HEK293T (cell line): ENCODE measurements at places on chromosomes 16 and 17.

GRCh38 chr17:28712032-28712704 lies 480 bp upstream of the PROCA1 start:
- peak; percentile 16 for DNase-seq

DNA sequence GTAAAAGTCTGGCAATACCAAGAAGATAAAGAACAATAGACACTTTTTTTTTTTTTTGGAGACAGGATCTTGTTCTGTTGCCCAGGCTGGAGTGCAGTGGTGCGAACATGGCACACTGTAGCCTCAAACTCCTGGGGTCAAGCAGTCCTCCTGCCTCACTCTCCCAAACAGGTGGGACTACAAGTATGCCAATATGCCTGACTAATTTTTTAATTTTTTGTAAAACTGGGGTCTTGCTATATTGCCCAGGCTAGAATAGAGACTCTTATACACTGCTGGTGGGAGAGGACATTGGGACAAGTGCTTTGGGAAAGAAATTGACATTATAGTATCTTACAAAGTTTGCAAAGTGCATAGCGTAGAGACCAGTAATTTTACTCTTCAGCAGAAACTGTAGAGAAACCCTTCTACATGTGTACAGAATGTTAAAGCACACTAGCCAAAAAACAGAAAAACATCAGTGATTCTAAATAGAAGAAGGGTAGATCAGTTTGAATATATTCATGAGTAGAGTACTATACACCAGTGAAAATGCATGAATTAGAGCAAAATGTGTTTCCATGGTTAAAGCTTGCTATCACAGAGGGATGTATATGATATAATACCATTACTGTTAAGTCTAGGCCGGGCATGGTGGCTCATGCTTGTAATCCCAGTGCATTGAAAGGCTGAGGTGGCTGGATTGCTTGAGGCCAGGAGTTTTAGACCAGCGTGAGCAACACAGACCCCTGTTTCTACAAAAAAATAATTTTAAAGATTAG lies 7.0 kb upstream of the EFNB3 start:
- DNase-seq: no peak

DNA sequence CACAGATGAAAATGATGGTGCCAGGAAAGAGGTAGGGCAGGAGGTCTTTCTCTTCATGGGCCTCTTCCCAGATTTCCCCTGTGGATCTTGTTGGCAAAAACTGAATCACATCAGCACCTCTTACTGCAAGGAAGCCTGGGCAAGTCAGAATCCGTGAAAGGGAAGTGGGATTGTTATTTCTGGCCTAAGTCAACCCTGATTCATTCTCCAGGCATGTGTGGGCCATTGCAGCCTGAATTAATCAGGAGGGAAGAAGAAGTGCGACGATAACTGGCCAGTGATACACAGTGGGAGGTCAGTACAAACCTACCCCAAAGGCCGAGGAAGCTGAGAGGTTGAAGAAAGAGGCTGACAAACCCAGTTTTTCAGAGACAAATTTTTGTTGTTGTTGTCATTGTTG lies 17.9 kb upstream of the NSMCE1 start:
- no peak for DNase-seq

- no peak for DNase-seq
Measured at GRCh38 chr16:86383488-86384262, 126.7 kb upstream of the FOXF1 start.

GRCh38 chr17:60557805-60558204 lies 31.8 kb upstream of the APPBP2 start:
- DNase-seq: no peak

DNA sequence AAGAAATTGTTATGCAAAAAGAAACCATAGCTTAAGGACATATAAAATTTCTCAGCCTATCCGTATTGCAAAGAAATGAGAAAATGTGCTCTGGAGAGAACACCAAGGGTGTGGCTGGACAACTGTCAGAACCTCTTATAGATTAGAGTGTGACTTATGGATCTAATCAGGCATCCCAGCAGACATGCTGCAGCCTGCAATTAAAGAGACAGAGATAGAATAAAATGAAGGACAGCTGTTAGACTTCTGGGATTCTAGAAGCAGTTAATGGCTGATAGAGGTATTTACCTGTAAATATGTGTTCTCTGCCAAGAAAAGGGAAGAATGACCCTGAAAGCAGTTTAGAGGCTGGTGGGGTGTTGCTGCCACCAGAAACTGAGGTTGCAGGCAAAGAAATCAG lies 160.1 kb upstream of the KIF2B start:
- DNase-seq: no peak

GRCh38 chr17:28552176-28552999 lies at the start of gene UNC119:
Gene UNC119 (minus strand): TSS chr17:28552624. CDS start chr17:28552557, 67 bp downstream.
- DNase-seq: peak; percentile 86

GRCh38 chr17:76485569-76485968 lies 15.7 kb downstream of the RHBDF2 start:
- DNase-seq: no peak

DNA sequence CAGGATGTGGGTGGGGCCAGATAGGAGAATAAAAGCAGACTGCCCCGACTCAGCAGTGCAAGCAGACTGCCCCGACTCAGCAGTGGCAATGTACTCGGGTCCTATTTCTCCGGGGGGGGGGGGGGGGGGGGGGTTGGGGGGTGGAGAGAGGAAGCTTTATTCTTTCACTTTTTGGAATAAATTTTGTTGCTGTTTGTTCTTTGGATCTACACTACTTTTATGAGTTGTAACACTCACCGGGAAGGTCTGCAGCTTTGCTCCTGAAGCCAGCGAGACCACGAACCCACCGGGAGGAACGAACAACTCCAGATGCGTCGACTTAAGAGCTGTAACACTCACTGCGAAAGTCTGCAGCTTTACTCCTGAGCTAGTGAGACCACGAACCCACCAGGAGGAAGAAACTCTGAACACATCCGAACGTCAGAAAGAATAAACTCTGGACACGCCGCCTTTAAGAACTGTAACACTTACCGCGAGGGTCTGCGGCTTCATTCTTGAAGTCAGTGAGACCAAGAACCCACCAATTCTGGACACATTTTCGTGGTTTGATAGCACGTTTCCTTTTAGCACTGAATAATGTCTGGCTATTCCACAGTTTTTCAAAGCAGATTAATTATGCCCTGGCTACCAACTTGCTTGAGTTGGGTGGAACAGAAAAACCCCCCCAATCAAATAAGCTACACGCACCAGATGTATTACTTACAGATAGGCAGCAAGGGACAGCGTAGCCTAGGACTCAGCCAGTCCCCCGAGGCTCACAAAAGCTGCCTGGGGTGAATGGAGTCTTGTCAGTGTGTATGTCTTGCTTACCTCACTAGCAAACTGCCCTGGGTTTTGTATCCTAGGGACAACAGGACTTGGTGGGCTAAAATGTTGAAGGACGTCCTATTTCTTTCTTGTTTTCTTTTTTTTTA lies 11.9 kb downstream of the FZD2 start:
- DNase-seq: no peak

DNA sequence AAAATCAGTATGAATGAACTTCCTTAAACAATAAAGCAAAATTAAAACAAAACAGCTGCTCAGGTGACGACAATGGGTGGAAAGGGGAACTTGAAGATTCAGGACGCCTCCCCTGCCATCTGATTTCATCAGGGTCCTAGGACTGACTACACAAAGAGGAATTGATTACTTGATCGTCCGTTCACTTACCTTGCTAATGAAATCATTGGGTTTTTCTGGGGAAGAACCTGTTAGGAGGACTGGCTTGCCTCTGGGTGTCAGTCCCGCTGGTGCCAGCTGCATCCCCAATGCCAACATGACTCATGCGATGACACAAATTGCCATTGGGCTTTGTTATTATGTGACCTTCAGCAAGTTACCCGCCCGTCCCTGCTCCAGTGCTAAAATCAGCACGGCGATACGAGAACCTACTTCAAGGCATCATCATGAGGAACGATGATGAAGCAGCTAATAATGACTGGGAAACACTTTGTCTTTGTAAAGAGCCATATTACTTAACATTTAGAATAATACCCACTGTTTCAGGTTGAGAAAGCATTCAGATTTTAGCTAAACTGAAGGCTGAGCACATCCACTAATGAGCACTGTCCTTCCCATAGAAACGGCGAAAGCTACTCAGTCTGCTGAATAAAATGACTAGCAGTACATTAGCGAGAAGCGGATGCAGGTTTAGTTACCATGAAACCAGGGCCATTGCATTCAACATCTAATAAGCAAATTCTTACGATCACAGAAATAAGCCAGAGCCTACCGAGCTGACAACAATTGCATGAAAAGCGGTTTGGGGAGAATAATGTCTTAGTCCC lies 139.4 kb downstream of the ZFHX3 start:
- no peak for DNase-seq

GRCh38 chr17:77687921-77688320 lies 270.6 kb upstream of the TNRC6C start:
- no peak for DNase-seq

DNA sequence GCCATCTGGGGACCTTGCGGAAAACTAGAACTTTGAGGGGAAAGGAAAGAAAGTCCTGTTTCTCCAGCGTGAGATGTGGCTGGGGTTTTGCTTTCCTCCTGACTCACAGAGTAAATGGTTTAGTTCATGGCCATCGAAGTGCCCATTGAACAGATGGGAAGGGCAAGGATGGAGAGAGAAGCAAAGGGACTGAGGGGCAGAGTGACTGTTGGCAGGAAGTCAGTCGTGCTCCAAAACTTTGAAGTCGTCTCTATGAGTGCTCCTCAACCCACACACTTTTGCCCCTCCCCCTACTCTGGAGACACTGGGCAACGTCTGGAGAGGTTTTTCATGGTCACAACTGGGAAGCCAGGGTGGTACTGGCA lies 476.9 kb downstream of the SLC39A11 start:
- DNase-seq: no peak

- peak; percentile 74 for DNase-seq
Measured at GRCh38 chr16:20383106-20384029, 21.2 kb downstream of the PDILT start.

GRCh38 chr16:86495756-86496261 lies 14.5 kb upstream of the FOXF1 start:
- no peak for DNase-seq

GRCh38 chr16:18050777-18051176 lies 285.8 kb downstream of the NPIPA8 start:
- DNase-seq: no peak

DNA sequence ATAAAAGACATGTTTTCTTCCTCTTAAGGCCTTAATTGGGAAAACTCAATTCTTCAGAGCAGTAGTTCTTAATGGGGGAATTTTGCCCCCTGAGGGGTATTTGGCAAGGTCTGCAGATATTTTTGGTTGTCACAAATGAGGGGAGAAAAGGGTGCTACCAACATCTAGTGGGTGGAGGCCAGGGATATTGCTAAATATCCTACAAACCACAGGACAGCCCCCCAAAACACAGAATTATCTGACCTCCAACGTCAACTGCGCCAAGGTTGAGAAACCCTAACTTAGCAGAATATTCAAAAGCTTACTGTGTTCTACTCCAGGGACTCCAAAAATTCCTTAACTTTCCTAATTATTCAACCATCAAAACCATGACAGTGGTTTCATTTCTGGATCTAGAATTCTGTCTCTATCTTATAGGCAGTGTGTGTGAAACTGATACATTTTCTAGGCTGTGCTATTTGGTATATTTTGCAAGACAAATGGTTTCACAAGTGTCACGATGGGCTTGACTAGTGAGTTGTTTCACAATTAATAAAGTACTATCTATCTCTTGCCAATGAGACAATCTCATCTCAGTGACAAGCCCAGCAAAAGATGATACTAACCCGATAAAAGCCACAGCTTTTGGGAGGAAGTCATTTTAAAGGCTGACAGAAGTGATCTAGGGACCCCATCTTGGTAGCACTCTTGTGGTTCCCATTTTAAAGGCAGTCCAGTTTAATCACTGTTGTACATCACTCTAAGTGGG lies 14.7 kb downstream of the TXNDC11 start:
- no peak for DNase-seq

- DNase-seq: no peak
Measured at GRCh38 chr17:17944242-17944641, 28.0 kb downstream of the TOM1L2 start.

GRCh38 chr16:48354877-48355855 lies 30.0 kb downstream of the SIAH1 start:
- DNase-seq: no peak
